Hematopoietic multipotent progenitor cell treated with erythropoietin and hydrocortisone succinate and interleukin-3 and kit ligand, for 4 days (in vitro differentiated cells): ENCODE measurements at places on chromosomes 1 and 21.

- peak; percentile 7 for DNase-seq
These were observed 223.3 kb upstream of the ZRANB2 start for GRCh38 chr1:71304125-71304524.

- DNase-seq, result no peak
These were observed 13.3 kb upstream of the PDC start for GRCh38 chr1:186474208-186474607.

DNA sequence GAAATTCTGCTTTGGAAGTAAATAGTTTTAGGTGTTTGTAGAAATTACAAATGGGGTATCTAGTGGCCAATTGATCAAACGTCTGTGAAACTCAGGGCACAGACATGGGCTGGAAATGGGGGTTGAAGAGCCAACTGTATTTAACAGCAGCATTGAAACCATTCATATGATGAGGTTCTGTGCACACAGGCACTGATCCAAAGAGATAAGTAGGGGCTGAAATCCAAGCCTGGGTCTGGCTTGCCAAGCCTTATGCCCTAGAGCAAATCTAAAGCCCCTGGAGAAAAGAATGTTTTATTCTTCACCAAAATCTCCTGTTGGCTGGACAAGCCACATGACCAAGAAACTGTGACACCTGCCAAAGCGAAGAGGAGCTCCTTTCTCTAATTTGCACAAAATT, 67.6 kb upstream of the ST6GALNAC5 start:
- no peak for DNase-seq

GRCh38 chr1:16924216-16924918, 2.6 kb downstream of the CROCC start:
- no peak for DNase-seq

DNA sequence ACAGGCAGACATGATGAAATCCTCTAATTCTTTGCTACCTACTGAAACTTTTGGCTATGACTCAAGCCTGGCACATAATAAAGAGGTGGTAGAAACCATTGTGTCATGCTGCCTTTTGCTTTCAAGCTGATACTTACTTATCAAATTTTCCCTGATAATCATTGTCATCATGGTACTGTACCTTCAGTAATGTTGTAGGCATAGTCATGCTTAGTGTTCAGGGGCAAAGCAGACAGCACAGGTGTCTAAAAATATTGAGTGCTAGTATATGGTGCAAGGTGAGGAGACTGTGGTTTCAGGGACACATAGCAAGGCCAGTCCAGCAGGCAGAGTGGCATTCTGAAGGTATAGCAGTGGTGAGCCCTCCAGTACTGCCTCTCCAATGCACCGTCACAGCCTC, 226.9 kb upstream of the DEPDC1 start:
- no peak for DNase-seq

GRCh38 chr1:6084781-6085495, 39.2 kb downstream of the KCNAB2 start:
- DNase-seq, result no peak

GRCh38 chr1:15895233-15895632, 47.7 kb downstream of the SPEN start:
- no peak for DNase-seq

DNA sequence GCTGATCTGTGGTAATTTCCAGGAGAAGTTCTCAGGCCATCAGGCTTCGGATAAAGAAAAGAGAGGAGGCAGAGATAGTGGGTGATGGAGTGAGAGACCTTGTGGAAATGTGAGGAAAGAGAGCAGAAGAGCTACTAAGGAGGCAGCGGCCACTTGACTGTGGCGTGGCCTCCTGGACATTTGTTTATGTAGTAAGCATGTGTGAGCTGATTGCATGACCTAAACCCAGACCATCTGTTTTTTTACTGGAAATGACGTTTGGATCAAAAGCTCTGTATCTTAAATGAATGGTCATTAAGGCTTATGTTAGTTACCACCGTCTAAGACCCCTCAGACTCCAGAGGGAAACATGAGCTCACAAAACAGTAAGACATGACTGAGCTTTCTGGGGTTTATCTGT, 13.6 kb downstream of the ATP1B1 start:
- DNase-seq, result no peak

DNA sequence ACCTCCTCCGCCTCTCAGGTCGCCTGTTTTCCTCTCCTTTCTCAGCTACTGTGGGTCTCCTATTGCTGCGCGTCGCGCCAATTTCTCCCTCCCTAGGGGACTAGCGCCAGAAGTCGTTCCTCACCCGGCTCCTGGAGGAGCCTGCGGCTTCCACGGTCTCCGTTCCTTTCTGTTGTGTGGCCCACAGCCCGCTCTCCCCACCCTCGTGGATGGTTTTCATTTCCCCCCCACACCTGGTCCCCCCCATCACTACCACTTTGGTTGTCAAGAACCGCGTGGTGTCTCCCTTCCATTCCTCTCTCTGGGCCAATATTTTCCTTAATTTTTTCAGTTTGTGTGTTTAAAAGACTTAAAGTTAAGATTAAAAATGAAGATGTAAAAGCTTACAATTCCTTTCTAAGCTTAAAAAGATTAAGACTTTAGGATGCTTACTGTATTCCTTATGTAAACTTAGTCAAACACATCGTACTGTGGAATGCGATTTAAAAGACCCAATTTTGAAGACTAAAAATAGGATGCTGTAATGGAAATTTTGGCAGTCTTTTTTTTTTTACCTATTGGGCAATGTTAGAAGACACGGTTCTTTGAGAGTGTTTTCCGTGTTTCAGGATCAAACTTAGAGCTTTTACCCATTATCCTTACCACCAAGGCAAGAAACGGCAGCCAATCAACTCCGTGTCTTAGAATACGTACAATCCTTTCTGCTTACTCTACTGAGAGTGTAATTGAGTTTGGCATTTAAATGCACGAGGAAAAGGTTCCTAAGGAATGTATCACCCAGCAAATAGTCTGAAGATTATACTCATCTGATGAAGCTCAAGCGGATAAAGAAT, 773 bp downstream of the CNST start:
- DNase-seq, result peak; percentile 68

GRCh38 chr1:156767101-156767878, at the start of gene PRCC:
TSS of gene PRCC (plus strand) at chr1:156767535. CDS start at chr1:156767772, 237 bp downstream.
- peak; percentile 100 for DNase-seq
